Activated CD4-positive, alpha-beta memory T cell treated with anti-CD3 and anti-CD28 coated beads for 36 hours (primary cell): ENCODE measurements at places on chromosomes 5 and 9.

- peak; percentile 64 for DNase-seq
These were observed 272.5 kb downstream of the EPB41L4A start for GRCh38 chr5:112146323-112147226.

DNA sequence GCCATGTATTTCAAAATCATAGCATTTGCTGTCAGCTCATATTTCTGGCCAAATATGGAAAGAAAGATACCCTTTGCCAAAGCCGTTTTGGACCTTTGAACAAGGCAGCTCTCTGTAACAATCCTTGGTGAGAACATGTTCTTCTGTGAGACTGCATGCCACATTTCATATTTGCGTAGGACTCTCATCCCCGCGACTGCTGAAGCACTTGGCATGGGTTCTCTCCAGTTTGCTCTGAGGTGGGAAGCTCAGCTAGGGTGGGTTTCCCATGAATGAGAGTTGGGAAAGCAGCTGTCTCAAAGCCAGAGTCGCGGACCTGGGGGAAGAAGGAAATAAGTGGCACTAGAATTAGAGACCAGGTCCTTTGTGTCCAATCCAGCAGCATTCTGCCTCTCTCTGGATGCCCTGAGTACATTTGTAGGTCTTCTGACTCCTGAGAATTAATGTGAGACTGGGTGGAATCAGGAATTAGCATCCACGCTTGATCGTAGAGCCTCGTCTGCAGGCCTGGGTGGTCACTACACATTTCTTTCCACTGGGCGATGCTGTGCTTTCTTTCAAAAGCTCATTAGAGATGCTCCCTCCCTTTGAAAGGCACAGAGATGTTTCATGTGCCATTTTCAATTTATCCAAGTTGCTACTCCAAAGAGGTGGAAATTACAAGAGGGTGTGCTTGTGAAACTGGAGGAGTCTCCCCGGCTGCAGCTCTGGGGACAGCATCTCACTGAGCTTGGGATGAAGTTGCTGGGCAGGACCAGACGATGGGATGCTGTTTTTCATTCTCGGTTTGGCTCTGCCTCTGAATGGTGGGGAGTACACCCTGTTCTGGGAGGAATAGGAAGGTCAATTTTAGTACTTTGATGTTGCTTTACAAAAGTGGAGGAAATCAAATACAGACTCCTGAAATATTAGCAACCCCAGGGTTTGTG, 197.2 kb downstream of the GADD45G start:
- DNase-seq = no peak

- no peak for DNase-seq
These were observed 398.0 kb downstream of the PSAT1 start for GRCh38 chr9:78694974-78695373.

DNA sequence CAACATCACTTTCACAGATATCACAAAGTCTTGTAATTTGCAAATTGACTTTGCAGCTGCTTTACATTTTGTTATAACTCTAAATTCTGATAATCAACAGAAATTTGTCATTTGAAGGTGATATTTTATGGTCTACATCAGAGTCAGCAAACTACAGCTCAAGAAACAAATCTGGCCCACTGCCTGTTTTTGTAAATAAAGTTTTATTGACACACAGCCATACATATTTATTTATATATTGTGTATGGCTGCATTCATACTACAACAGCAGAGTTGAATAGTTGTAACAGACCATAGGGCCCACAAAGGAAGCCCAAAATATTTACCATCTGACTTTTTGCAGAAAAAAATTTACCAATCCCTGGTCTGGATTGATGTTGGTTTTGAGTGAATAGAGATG, 87.0 kb upstream of the GRIA1 start:
- no peak for DNase-seq

DNA sequence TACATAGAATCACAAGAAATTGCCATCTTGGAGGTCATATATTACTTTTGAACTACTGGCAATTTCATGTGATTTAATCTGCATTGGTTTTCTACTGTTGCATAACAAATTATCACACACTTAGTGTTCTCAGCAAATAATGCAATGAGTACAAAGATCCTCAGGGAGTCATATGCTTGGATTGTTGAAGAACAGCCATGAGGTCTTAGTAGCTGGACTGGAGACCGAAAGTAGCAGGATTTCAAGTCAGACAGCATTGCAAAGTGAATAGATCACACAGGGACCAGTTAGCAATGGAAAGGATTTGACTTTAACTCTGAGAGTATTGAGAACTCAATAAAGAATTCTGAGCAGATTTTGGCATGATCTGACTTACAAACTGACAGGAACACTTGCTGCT, 32.2 kb upstream of the FRMD3 start:
- DNase-seq = no peak
